ENCODE measurements at places on chromosomes 11 and 22.

DNA sequence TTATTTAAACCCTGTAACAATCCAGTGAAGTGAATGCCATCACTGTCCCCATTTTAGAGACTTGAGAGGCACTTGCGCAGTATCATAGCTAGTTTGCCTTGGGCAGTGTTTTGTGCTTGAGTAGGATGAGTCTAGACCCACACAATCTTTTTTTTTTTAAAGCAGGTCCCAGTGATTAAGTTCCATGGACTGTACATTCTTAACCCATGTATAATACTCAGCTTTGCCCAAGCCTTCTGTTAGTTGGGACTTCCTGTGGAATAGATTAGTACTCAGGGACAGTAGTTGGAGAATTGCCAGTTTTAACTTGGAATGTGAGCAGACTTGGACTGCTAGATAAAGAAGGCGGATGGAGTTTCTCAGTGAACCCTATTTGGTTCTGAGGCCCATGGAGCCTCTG, 108.6 kb upstream of the RASSF10 start:
- DNase-seq: no peak

DNA sequence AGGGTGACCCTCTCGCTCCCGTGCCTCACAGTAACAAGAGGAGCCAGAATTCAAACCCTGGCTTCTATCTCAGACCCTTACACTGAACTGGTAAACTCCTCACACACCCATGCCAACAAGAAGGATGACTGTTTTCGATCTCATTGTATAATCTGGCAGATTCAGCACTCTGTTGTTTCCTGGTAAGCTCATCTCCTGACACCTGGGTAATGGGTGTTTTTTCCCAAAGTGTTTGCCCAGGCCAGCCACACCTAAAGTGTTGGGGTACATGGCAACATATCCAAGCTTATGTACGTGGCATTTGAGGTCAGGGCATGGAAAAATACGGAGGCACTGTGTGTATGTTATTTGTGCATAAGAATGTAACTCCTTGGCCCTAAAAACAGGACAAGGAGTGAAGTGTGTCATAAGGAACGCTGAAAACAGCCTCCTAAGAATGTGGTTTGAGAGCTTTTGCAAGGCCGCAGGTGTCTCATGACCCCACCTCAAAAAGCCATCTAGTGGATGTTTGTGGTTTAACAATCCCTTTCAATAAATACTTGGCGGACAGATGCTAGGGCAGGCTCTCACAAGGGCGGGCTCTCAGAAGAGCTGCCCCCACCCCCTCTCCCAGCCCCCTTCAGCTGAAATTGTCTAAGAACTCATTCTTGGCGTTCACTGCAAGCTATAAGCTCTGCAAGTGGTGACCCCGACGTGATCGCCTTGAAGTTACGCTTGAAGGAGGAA, at the start of gene MS4A15:
MS4A15 (plus strand) TSS at position 561 of the 726 bp plus-strand sequence. CDS start 6,867 bp downstream, outside the sequence.
- DNase-seq: peak; percentile 2

- no peak for DNase-seq
Measured at GRCh38 chr11:37557990-37558389, 960.0 kb upstream of the RAG2 start.

GRCh38 chr11:76524461-76524860, 79.6 kb downstream of the EMSY start:
- no peak for DNase-seq

GRCh38 chr11:32388365-32388764, 47.0 kb downstream of the WT1 start:
- no peak for DNase-seq

- no peak for DNase-seq
Measured at GRCh38 chr11:58938398-58938797, 890 bp upstream of the GLYATL1 start.

DNA sequence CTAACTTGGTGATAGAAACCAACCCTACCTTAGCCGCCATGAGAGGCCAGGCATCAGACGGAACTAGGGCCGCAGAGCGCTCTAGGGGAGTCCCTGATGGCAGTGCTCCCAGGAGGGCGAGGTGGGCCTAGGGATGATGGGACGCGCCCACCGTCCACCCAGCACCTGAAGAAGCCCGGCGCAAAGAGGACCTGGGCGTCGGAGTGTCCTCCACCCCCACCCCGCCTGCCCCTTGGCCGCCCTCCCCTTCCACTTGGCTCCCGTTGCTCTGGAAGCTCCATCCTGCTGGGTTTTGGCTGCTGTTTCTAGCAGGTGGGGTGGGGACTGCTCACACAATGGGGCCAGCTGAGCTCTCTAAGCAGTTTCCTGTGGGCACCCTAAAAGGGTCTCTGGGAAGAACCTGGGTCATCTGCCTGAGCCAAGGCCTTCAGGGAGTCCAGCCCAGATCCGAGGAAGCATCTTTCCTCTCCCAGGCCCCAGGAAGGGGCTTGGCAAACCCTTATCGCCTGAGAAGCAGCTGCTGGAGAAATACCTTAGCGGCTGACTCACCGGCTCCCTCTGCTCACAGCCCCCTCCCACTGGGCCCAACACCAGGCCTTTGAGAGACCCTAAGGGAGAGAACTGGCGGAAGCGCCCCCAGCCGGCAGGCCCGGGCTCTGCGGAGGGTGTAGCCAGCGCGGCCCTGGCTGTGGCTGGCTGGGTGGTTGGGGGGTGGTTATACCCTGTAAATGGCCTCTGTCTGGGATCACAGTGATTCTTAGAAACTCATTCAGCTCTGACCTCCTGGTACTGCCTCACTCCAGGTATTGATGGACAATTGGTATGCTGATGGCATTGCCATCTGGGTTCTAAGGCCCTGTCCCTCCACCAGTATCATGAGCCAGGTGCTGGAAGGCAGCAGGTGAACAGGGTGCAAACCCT, 19.3 kb downstream of the CREB3L1 start:
- no peak for DNase-seq

DNA sequence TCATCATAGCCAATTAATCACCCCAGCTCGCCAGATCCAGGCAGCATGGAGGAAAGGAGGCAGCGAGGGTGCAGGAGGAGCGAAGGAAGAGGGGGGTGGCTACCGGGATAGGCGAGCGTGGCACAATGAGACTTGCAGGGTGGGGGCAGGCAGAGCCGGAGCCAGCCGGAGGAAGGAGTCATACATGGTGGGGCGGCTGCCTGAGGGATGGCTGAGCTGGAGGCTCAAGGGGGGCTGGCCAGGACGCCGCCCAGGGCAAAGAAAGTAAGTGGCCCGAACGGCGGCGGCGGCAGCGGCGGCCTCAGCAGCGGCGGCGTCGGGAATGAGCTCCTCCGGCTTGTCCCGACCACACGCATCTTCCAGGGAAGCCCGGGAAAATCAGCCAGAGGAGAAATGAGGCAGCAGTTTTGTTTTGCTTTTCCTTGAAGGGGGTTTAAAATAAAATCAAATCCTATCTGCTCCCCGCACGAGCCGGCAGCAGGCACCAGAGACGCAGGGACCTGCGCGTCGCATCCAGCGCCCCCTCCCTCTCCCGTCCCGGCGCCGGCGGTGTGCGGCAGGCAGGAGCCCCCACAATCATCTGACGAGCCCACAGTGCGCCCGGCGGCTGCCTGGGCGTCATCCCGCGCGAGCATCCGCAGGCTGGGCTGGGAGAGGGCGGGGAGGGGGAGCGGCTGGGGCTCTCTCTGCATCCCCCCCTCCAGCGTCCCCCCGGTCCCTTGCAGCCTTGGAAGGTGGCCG, 263.6 kb downstream of the CTTN start:
- no peak for DNase-seq

DNA sequence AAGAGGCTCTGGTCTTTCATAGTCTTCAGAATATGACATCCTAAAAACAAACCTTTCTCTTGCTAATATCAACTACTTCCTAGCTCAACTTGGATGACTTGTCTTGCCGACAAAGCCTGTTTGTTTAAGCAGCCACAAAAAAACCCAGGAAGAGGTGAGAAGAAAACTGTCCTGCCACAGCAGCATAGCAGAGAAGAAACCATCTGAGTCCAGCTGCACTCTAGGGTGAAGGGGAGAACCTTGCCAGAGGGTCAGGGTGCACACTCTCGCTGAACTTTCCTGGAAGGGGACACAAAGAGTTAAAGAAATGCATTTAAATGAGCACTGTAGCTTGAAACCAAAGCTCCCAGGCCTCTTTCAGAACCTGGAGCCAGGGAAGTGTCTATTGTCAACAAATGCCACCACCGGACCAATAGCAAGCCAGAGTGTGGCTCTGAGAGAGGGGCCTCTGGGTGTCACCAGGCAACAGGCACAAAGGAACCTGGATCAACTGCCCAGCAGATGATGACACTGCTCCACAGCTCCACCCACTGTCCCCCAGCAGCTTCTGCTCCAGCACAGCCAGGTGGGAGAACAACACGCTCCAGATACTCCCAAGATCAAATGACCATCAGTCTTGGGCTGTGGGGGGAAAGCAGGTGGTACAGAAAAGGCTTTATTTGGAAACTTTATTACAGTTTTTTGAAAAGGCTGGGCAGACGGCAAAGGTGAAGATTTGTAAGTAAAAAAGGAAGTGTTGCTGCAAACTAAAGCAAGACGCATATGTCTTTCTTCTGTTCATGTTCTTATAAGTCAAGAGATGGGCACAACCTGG, 105.7 kb downstream of the RASSF10 start:
- no peak for DNase-seq

DNA sequence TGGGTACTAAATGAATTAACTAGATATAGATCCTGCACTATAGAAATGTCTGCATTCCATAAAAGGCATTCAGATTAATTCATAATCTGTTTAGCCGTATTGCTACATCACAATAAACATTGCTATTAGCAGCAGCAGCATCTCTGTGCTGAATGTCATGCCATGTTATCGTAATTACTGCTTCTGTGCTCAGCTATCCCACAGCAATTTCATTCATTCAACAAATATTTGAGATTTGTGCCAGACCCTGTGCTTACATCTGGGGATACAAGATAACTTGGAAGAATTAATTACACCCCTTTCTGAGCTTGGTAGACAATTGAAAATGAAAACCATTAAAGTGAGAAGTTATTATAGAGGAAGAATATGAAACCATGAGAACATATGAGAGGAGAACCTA, 185.8 kb upstream of the C11orf87 start:
- no peak for DNase-seq

- no peak for DNase-seq
Measured at GRCh38 chr11:72629266-72629665, 45.0 kb downstream of the PDE2A start.

GRCh38 chr22:49574881-49575702, 252.6 kb downstream of the BRD1 start:
- DNase-seq: no peak

DNA sequence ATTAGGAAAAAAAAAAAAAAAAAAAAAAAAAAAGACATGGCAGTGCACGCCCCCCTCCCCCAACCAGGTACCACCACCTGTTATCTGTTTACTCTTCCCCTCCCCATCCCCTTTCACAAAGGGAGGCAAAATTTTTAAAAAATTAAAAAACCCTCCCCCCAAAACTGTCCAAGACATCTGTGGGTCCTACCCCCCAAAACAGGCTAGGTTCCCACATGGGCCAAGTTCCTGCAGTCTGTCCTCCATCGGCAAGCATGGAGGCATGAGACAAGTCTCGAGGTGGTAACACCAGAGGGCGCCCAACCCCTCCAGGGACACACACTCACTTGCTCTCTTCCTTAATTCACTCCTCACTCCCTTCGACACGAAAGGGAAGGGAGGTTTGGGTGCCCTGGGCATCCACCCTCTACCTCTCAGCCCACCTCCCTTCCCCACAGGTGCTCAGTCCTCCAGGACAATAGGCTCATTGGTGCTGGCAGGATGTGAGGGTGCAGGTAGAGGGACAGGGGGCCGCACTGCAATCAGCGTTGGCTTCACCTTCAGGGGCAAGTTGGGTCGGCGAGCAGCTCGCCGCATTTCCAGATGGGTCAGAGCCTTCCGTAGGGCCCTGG, 2.2 kb upstream of the TUT1 start:
- peak; percentile 84 for DNase-seq

GRCh38 chr22:27990879-27991278, 71.8 kb upstream of the PITPNB start:
- no peak for DNase-seq

- DNase-seq: no peak
Measured at GRCh38 chr11:117824571-117825537, at the start of gene FXYD2. TSS of gene FXYD2 (minus strand) at chr11:117824744. CDS start at chr11:117824678, 66 bp downstream.

DNA sequence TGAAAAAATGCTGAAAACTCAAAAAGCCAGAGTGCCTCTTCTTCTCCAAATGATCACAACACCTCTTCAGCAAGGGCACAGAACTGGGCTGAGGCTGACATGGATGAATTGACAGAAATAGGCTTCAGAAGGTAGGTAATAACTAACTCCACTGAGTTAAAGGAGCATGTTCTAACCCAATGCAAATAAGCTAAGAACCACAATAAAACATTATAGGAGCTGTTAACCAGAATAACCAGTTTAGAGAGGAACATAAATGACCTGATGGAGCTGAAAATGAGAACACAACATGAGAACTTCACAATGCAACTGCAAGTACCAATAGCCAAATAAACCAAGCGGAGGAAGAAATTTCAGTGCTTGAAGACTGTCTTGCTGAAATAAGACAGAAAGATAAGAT, 9.2 kb downstream of the OR56B4 start:
- DNase-seq: no peak

- no peak for DNase-seq
Measured at GRCh38 chr11:7909585-7910285, 21.3 kb downstream of the OR10A6 start.

DNA sequence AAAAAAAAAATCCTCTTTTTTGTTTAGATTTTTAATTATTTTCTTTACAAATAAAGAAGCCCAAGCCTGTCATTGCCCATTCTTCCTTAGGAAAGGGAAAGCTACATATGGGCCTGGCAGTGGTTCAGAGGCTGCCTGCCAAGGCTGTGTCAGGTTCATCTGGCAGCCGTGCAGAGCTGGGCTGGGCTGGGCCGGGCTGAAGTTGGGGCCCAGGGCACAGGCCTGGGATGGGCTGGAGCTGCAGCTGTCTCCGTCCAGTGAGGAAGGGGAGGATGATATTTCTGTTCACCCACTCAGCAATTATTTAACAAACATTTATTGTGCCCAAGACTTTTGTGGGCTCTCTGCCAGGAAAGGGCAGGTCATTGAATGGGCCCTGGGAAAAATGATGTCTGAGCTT, 4.6 kb downstream of the PRR5L start:
- DNase-seq: no peak

DNA sequence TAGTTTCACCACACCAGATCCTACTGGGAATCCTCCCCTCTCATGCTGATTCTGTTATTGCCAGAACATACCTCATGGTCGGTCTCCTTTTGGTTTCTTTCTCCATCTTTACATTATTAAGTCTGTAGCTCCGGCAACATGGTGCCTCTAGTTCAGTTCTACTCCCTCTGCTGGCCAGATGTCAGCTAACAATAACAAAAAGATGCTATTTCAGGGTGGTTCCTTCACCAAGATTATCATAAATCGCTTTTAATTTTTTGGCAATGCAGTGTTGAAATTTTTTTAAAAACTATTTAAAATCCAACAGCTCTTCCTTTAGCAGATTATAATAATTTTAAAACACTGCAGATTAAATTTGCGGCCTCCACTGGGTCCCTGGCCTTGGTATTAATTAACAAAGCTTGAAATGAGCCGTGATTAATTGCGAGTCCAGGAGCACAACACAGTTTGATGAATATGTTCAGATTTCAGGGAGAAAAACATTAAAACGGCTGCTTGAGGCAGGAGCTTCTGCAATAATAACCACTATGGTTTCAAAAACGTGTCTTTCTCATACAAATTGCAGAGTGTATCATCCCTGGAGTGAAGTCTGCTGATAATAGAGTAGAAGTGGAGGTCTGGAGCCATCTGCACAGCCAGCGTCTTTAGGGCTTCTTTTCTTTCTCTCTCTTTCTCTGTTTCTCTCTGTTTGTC, 492.9 kb upstream of the KIRREL3 start:
- DNase-seq: no peak
